ENCODE measurements at places on chromosomes 11 and 22.

DNA sequence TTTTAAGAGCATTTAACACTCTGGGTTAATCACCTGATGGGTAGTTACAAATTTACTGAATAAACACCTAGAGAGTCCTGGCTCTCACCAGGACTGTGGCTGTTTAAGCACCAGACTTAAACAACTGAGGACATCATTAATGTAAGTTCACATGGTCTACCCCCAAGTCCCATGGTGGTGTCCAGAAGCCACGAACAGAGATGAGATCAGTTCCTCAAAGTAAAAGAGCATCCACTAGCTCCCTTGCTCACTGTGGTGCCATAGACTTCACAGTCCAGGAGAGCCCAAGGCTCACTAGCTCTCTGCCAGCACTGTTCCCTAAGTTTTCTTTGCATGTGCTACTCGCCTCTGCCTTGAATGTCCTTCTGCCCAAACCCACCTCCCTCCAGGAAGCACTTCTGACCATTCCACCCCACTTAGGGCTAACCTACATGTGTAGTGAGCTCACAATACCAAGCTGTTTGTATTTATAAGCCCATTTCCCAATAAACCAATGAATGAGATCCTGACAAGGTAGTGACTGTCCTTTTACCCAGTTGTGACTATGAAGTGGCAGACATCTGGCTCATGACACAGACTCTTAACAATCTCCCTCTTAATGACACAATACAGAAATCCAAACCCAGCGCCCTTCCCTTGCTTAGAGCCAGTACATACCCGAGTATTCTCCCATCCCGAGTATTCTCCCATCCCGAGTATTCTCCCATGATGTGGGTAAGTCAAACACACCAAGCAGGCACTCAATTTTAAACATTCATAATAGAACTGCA, 15.7 kb downstream of the NAP1L4 start:
- DNase-seq: no peak

GRCh38 chr11:10017911-10018310, 276.1 kb downstream of the SBF2 start:
- DNase-seq: no peak

- DNase-seq: no peak
Measured at GRCh38 chr22:45526281-45526680, 23.6 kb downstream of the FBLN1 start.

DNA sequence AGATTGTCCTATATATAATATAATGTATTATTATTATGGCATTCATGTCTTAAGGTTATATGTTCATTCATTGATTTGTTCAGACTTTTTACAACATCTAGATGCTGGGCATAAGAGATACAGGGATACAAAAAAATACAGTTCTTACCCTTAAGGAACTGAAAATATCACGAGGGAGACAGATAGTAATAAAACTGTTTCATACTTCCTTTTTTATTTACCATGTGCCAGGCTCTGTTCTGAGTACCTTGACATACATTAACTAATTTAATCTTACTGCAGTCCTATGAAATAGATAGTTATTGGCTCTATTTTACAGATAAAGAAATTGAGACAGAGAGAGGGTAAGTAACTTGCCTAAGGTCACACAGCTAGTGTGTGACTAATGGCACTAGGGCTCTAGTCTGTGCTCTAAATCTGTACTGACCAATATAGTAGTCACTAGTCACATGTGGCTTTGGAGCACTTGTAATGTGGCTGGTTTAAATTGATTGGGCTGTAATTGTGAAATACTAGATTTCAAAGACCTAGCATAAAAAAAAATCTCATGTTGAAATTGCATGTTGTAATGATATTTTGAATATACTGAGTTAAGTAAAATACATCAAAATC, 21.3 kb downstream of the TRIM44 start:
- DNase-seq: no peak

DNA sequence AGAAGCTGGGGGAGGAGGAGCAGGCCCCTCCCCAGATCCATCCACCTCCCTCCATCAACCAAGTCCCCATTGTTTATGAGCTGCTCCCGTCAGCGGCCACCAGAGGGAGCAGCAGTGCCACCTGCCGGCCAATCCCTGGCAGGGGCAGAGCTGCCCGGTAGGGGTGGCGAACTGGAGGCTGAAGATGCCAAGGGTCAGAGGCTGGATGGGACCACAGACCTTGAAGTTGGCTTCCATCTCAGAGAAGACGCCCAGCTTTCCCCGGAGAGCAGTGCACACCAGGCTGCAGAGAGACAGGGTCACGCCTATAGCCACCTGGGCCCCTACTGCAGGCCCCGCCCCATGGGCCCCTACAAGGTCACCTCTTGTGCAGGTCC, 3.6 kb downstream of the FIBP start:
- peak; percentile 73 for DNase-seq

DNA sequence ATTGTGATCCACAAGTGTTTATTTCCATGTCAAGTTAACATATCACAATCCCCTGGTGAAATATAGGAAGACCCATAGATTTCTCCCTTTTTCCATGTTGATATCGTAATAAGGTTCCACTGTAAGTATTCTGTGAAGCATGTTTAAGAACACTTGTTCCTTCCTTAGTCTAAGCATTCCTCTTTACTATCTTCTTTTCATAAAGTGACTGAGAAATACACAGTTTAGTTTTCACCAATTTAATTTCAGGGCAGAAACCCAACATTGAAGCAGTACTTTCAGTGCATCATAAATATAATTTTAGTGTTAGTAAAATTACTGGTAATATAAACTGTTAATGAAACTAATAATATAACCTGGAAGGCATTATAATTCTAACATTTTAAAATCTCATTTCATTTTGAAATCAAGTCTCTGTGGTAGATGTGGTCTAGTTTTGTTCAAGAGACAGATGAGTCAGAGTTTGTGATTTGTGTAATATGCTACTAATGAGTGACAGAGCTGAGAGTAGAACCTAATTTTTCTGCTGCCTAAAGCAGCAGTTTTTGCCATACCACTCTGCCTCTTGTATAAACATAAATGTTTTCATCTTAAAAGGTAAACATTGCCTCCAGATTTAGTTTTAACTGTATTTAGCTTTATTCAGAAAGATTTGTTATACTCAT, 79.4 kb downstream of the ATM start:
- DNase-seq: no peak

DNA sequence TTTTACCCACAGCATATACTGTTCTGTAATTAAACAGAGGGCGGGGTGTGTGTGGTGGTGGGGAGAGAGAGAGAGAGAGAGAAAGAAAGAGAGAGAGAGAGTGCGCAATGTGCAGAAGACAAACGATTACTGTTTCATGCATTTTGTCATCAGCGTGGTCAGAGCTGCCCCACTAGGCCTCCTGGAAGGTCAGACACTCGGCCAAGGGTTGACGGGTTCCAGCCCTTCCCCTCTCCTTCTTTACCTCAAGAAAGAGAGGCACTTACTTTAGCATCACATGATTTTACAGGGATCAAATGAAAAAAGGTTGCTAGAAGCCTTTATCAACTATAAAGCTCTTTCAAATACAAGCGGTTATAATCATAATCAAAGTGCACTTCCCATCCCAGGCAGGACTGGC, 269.2 kb upstream of the SORL1-AS1 start:
- DNase-seq: no peak

DNA sequence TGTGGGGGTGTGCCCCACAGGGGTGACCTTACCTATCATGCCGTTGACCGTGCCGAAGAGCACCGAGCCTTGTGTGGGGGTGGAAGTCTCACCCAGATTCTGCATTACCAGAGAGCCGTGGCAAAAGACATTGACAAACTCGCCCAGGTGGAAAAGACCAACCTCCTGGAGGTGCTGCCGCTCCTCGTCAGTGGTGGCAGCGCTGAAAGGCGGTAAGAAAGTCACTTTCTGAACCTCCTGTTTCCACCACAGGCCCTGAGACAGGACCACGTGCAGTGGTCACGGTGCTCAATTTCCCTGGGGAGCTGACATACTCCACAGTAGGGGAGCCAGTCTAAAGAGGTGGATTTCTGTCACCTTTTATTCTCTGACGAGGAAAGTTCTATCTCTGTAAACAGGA, 7.4 kb upstream of the VWCE start:
- no peak for DNase-seq

- no peak for DNase-seq
Measured at GRCh38 chr11:104830080-104830479, 68.2 kb downstream of the CASP12 start.

DNA sequence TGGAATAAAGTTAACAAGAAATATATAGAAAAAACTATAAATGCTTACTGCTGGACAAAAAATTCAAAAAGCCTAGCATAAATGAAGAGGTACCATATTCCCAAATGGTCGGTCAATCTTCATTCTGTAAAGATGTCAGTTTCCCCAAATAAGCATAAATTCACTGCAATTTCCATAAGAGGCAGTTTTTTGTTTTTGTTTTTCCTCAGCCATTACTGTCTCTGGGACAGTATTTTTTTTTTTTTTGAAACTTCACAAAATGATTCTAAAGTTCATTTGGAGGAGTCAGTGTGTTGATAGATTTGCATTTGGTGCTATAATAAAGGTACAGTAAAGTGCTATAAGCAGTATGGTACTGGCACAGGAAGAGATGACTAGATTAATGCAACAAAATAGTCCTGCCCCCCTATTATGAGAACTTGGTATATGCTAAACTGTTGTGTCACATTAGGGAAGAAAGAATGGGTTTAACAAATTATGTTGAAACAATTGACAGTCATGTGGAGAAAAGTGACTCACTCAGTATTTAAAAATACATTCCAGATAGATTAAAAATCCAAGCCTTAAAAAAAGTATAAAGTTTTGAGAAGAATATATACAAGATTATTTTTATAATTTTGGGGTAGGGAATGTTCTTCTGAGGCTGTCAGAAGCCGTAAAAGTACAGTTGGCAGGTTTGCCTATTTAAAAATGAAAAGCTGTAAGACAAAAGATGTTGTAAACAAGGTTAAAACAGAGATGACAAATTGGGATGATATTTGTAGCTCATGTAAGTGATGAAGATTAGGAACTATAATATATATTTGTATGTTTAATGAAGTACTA, 2.6 kb upstream of the FTH1 start:
- no peak for DNase-seq

DNA sequence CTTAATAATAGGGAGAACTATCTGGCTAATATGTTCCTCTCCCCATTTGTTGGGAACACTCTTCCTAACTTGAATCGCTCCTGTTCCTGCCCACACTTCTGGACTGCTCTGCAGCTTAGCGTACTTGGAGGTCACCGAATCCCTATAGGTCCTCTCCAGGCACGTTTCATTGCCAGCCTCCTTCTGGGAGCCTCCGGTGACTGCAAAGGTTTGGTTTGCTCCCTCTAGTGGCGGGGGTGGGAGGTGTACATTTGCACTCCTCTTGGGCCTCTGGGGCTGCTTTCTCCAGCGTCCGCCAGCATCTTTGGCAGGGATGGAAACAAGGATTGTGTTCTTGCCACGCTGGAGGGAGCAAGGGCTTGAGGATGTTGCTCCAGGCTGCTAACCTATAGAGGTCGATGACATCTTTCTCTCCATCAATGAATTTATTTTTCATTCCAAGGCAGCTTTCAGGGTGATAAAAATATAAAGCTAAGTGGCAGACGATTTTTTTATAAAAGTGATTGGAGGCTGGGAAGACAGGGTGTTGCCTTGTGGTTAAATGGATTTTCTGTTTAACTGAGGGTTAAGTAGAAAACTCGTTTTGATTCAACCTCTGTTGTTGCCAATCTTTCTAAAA, 48.7 kb downstream of the TSPAN18 start:
- DNase-seq: peak; percentile 49

DNA sequence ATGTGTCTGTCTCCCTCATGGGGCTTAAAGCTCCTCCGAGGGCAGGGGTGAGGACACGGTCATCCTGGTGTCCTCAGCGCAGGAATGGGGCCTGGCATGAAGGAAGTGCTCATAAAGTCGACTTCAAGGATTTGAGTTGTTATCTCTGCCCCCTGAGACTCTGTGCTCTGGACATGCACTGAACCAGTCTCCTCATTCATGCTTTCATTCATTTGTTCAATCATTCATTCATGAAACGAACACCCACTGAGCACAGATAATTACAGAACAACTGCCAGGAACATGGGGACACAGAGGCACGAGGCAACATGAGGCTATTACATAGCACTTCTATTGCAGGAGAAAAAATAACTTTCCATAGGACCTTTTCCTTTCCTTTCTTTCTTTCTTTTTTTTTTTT, 16.5 kb downstream of the TMPRSS6 start:
- no peak for DNase-seq

DNA sequence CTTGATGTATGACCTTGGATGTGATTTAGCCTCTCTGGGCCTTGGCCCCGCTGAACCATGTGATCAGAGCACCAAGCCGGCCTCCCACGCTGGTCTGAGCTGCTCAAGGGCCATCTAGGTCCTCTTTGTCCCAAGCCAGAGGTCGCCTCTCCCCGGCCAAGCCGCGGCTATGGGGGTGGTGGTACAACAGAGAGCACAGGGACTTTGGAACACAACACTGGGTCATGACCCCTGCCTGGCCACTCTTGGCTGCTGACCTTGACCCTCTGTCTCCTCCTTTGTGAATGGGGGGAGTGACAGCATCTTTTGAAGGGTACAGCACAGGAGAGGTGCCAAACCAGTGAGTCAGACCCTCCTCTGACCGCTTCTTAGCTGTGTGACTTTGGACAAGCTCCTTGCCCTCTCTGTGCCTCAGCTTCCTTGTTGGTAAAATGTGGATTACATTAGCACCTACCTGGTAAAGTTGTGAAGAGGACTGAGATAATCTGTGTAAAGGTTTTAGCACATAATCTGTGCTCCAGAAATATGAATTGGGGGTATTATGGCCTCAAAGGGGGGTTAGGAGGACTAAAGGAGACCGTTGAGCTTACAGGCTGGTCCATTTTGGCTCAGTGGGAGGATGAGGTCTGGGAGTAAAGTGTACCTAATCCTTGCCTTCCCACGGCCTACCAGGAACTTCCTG, 4.7 kb downstream of the SCYL1 start:
- DNase-seq: no peak

GRCh38 chr11:10808235-10808552, 532 bp downstream of the EIF4G2 start:
- no peak for DNase-seq

- DNase-seq: no peak
Measured at GRCh38 chr11:12983336-12983735, 25.8 kb upstream of the RASSF10 start.

GRCh38 chr11:38272376-38272775, 1674.3 kb upstream of the RAG2 start:
- DNase-seq: no peak

- DNase-seq: no peak
Measured at GRCh38 chr22:28230671-28231070, 311.6 kb upstream of the PITPNB start.

DNA sequence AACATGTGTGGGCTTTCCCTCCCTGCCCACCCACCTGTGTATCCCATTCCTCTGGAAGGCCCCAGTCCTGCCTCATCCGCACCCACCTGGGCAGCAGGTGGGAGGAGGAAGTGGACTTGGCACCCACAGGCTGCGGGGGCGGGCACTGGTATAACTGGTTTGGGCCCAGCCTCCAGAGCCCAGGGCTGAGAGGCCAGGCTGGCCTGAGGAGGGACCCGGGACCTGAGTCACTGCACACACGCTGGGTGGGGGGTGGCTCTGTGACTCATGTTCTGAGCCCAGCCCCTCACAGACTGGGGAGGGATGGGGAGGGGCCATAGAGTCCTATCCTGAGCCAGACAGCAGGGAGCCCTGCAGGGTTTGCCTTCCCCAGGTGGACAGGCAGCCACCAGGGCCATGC, 16.7 kb downstream of the PHLDA2 start:
- no peak for DNase-seq

- DNase-seq: no peak
Measured at GRCh38 chr22:26182723-26183122, 13.5 kb downstream of the SEZ6L start.

- DNase-seq: no peak
Measured at GRCh38 chr11:74956397-74957015, 7.4 kb downstream of the SPCS2 start.
